ENCODE measurements at places on chromosomes 4 and X.

GRCh38 chrX:69664693-69665092 lies 48.8 kb downstream of the EDA start:
- DNase-seq, result no peak

- no peak for DNase-seq
Observed at GRCh38 chr4:87855559-87855958, 22.8 kb downstream of the MEPE start.

DNA sequence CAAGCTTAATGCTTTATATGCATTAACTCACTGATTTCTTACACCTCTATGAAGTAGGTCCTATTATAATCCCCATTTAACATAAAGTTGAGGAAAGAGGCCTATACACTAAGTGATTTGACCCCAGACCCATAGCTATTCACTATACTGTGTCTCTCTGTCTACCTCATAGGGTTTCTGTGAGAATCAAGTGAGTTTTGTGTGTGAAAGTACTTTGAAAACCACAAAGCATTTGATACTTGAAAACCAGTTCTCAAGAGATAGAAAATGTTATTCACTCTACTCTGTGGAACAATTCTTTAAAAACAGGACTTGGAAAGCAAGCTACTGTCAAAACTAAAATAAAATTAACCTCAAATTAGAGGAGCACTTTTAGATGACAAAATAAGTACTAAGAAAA lies 35.0 kb downstream of the SHROOM3 start:
- DNase-seq, result no peak

DNA sequence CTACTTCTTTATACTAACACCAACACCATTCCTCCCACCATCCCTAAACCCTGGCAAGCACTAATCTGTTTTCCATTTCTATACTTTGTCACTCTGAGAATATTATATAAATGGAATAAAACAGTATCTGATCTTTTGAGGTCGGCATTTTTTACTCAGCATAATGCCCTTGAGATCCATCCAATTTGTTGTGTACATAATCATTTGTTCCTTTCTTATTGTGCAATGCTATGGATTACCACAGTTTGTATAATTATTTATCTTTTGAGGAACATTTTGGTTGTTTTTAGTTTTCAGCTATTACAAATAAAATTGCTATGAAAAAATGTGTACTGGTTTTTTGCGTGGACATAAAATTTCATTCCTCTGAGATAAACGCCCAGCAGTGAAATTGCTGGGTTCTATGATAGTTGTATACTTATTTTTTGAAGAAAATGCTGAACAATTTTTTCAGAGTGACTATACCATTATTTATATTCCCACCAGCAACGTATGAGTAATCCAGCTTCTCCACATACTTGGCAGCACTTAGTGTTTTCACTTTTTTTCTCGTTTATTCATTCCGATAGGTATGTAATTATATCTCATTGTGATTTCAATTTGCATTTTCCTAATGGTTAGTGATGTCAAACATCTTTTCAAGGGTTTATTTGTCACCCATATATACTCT lies 154.3 kb upstream of the DCAF8L1 start:
- DNase-seq, result no peak

- DNase-seq, result no peak
Observed at GRCh38 chr4:78784236-78784865, 8.2 kb downstream of the BMP2K start.

- no peak for DNase-seq
Observed at GRCh38 chrX:96182366-96182765, 502.3 kb upstream of the DIAPH2 start.

DNA sequence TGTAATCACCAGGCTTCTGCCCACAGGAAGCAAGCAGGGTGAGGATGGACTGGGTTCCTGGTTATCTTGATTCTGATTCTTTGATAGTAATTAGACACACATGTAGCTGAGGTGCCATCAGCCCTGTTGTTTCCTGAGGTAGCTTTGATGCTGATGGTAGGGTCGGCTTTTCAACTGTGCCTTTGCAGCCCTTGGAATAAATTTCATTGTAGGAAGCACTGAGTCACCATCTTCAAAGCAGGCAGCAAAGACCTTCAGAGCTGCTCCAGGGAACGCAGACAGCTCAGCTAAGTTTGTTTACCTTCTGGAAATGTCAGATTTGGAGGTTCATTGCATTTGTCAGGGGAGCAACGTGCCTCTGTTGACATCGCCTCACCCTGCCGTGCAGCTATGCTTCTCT lies 135.4 kb downstream of the ASMT start:
- no peak for DNase-seq

- no peak for DNase-seq
Observed at GRCh38 chr4:93063325-93063724, 759.6 kb downstream of the GRID2 start.

- no peak for DNase-seq
Observed at GRCh38 chr4:108355902-108356535, 187.3 kb upstream of the LEF1 start.

DNA sequence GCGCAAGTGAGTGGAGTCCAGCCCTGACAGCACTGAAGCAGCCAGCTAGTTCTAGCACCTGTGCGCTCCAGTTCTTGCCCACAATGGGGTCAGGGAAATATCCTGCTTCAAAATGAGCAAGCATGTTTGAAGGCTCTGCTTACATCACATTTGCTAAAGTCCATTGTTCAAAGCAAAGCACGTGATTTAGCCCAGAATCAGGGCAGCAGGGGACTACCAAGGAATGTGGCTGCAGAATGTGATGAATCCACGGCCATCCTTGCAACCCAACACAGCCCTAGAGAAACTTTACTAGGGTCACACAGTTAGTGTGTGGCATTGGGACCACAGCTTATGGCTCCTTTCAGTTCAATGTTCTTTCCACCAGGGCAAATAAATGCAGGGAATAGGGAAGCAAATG lies 47.3 kb upstream of the SMIM31 start:
- DNase-seq, result no peak

DNA sequence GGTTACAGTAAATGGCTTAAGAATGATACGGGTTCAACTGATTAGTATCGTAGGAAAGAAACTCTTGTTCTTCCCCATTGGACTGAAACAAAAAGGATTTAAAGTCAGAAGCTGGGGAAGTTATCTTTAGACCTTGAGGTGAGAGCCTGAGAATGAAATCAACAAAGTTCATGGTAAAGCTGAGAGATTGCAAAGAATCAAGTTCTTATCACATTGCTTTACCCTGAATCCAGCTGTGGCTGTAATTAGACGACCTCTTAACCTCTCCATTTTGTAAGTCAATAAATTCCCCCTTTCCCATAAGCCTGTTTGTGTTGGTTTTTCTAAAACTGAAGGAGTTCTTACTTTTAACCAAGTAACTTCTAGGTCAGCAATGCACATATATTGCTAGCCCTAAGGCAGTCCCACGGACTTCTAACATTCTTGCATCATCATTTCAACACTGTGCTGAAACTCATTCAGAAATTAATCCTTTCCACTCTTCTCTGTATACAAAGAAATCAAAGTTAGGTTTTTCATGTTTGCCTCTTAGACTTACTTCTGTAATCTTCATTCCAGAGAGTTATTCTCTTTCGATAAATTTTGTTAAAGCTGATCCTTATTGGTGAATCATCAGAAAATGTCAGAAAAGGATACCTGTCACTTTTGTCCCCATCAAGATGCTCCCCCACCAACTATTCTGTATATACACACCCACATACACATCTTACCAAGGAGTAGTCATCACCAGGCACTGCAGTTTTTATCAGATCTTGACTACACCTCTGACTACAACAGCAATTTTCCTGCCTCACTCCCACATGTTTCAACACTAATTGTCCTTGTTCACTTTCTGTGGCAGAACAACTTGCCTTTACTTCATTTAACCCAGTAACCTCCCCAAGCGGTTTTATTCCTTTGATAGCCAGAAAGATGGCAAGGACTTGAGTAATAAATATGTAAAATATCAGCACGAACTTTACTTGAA lies 77.9 kb upstream of the STK26 start:
- no peak for DNase-seq

DNA sequence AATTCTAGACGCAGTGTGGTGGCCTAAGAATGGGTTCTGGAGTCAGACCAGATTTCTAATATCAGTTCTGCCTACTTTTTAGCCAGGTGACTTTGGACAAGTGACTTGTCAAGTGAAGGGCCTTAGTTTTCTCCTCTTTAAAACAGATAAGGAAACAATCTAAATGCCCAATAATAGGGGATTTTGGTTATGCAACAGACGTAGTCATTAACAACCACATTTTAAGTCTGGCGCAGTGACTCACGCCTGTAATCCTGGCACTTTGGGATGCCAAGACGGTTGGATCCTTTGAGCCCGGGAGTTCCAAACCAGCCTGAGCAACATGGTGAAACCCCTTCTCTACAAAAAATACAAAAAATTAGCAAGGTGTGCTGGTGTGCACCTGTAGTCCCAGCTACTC lies 2.1 kb upstream of the ZMYM3 start:
- no peak for DNase-seq

GRCh38 chrX:128020701-128021100 lies 31.5 kb downstream of the ACTRT1 start:
- no peak for DNase-seq

DNA sequence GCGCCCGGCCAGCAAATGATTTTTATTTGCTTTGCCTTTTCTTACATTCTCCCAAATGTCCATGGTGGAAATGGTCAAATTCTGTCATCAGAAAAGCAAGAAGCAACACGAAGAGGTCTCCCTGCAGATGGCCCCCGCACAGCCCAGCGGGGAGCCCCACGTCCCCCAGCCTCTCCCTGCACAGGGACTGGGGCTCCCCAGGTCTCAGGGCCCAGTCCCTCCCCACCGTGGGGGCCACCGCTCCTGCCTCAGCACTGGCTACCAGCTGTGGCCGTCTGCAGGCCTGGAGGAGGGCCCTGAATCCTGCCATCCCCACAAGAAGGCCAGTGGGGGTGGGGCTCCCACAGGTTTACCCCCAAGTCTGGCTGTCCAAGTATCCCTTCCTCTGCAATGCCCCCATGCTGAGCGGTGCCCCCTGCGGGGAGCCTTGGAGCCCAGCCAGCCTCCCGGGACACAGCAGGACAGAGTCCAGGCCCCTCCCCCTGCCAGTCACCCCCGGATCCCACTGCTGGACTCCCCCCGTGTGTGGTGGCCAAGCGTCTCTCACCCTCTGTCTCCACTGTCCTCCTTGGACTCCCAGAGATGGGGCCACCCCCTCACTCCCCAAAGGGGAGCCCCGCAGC lies 38.2 kb upstream of the ADRA2C start:
- DNase-seq, result no peak

GRCh38 chrX:136711147-136711546 lies 63.2 kb downstream of the CD40LG start:
- no peak for DNase-seq

DNA sequence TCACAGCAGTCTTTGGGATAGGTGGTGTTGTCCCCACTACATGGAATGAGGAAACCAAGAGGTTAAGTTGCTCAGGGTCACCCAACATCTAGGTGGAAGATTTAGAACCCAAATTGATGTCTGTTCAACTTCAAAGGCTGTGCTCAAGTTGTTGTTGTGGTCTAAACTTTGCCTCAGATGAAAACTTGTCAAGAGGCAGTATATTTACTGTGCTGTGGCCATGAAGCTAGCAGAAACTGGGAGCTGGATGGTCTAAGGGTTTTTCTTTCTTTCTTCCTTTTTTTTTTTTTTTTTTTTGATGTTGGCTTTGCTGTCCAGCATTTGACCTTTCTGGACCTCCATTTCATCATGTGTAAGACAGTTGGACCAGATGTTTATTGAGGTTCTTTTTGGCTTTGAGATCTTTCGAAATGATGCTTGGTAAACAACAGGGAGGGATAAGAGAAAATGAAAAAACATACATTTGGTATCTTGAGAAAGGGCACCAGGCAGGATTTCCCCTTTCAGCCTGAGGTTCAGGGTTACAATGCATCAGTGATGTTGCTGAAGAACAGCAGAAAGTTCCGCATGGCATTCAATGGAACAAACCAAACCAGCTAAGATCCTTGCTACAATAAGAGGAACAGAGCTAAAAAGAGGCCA lies 166.2 kb upstream of the RPS6KA3 start:
- DNase-seq, result no peak

DNA sequence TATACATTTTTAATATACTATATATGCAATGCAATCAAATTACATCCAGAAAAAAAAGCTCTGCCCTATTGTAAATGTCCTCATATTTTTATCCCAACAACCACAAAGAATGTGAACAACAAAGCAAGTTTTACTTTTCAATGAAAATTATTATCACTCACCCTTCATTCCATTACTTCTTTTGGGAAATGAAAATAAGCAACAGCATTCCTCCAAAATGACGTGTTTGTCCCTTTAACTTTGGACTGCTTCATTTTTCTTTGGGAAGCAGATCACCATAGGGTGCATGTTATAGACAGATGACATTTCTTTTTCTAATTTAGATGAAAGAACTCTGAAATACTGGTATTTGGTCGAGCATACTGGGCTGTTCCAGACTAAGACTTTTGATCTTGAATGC lies 667.1 kb upstream of the BOD1L1 start:
- DNase-seq, result no peak

- DNase-seq, result no peak
Observed at GRCh38 chrX:121746105-121746504, 698.7 kb downstream of the GLUD2 start.

DNA sequence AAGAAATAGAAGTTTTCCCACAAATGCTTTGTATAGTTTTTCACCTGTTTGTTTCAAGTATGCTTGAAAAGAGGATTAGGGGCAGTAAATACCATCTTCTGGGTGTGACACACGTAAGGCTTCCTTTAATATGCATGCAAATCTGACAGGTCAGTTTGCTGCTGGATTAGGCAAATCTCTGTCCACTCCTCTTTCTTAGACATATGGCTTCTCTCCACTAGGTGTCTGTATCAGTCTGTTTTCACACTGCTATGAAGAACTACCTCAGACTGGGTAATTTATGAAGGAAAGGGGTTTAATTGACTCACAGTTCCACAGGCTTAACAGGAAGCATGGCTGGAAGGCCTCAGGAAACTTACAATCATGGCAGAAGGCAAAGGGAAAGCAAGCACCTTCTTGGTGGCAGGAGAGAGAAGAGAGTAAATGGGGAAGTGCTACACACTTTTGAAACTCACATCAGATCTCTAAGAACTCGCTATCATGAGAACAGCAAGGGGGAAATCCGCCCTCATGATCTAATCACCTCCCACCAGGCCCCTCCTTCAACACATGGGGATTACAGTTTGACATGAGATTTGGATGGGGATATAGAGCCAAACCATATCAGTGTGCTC lies 66.9 kb downstream of the TAB3 start:
- DNase-seq, result no peak

GRCh38 chr4:89152972-89153371 lies 41.6 kb downstream of the TIGD2 start:
- no peak for DNase-seq
